ENCODE measurements at places on chromosomes 2 and 18.

GRCh38 chr2:146079216-146079615 is 1559.3 kb upstream of the ZEB2 start:
- DNase-seq: no peak

DNA sequence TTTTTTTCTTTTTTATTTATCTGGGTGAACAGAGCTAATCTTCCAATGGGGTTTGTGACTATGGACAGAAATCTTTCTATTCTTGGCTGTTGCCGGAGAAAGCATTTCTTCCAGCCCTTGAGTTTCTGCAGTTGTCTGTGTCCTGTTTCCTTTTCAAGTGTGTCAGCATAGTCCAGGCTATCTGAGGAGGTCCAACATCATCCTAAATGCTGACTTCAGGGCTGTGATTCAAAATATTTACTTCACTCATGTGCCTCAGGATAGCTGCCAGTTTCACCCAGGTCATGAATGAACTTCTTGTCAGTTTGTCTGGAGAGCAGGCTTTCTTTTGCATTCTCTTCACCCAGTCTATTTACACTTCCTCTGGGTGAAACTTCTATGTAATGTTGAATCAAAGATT is 27.9 kb downstream of the ITGAV start:
- DNase-seq: no peak

DNA sequence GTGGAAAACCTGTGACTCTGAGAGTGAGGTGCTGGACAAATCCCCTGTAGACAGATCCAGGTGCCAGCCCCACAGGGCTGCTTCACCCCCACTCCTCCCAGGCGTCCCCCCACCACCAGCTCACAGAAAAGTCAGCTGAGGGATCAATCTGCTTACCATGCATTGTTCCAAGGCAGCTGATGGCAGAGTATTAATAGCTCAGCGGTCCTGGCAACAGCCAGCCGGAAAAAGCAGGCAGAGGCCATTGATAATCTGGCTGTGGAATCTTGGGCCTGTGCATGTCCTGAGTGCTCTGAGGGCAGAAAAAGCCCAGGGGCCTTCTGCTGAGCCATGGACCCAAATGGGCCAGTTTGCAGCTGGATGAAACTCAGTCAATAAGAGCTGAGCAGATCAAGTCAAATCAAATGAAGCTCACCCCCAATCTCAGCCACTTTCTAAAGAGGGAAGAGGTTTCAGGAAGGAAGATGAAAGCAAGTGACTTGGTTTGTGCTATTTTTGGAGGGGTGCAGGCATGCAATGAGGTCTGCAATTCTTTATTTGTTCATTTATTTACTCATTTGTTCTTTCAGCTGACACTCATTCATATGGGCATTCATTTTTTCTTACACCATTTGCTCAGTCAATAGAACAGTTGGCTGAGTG is 63.4 kb downstream of the GYPC start:
- no peak for DNase-seq

GRCh38 chr2:190965580-190966222 is 48.3 kb downstream of the STAT1 start:
- DNase-seq: no peak

GRCh38 chr2:96899413-96899741 is 29.5 kb upstream of the SEMA4C start:
- no peak for DNase-seq

DNA sequence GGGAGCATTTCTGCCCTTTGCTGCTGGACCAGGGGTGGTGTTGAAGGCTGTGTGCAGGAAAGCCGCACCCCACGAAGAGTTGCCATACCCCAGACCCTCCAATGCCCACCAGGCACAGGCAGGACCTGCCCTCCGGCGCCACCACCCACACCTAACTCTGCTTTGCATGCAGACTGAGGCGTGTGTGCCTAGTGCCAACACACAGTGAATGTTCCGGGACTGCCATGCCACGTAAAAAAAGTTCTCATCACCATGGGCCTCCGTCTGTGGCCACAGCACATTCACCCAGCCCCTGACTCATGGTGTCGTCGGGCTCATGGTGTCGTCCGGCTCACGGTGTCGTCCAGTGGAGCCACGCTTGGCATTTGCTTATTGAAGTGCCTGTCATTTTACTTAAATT is 184.9 kb upstream of the RAB6C start:
- DNase-seq: no peak

DNA sequence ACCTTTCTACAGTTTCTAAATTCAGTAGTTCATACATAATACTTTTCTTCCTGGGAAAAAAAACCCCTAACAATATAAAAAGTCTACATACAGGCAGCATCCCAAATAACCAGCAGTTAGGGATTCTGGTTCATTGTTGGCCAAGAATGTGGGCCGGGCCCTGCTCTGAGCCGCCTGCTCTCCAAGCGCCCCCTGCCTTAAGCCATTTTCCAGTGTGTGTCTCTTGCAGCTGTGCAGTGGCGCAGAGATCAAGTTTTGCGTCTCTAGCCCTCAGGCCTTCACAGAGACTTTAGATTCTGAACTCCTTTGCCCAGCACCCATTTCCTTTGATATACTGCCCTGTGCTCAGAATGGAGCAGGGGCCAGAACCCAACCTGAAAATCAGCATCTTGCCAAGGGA is 32.9 kb downstream of the RMC1 start:
- no peak for DNase-seq

GRCh38 chr18:37163119-37163518 is 334.2 kb downstream of the KIAA1328 start:
- DNase-seq: no peak

- no peak for DNase-seq
These were observed 278.0 kb upstream of the DSEL start for GRCh38 chr18:67794521-67794920.

GRCh38 chr18:27666016-27666415 is 480.9 kb upstream of the CHST9 start:
- no peak for DNase-seq
